AG10803 (cell line): ENCODE measurements at places on chromosomes 7 and 10.
A peak's percentile ranks its signal among the peaks of the same experiment; 100 is the strongest.

DNA sequence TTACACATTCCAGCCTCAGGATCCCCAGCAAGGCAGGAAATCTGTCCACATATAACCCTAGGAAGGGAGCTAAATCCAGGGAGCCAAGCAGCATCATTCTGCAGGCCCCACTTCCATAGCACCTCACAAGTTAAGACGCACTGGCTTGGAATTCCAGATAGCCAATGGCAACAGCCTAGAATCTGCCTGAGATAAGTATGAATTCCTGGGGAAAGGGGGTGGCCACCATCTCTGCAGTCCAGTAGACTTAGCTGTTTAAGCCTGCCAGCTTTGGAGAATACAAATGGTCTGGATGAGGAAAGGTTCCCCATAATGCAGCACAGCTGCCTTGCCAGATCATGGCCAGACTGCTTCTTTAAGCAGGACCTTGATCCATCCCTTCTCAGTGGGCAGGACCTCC is 179.4 kb upstream of the PRSS1 start:
- DNase-seq = no peak

DNA sequence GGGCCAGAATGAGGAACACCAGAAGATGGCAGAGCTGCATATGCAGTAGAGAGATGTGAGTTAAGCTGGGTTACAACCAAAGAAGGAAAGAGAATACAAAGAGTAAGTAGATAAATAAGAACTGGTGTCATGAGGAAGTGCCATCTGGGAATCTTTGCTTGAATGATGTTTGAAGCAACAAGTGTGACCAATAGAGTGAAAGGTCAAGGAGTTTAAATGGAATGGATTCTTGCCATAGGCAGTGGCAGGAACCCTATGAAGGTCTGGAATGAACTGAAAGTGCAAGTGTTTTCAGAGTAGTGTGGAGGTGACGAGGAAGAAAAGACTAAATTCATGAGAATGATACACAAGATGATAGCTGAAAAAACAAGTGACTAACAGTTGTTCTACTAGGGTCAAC is 21.6 kb downstream of the MEST start:
- no peak for DNase-seq

- no peak for DNase-seq
These were observed 82.3 kb upstream of the ARID5B start for GRCh38 chr10:61819208-61819607.

GRCh38 chr10:31804352-31804810 is 124.2 kb downstream of the ARHGAP12 start:
- peak; percentile 87 for DNase-seq

DNA sequence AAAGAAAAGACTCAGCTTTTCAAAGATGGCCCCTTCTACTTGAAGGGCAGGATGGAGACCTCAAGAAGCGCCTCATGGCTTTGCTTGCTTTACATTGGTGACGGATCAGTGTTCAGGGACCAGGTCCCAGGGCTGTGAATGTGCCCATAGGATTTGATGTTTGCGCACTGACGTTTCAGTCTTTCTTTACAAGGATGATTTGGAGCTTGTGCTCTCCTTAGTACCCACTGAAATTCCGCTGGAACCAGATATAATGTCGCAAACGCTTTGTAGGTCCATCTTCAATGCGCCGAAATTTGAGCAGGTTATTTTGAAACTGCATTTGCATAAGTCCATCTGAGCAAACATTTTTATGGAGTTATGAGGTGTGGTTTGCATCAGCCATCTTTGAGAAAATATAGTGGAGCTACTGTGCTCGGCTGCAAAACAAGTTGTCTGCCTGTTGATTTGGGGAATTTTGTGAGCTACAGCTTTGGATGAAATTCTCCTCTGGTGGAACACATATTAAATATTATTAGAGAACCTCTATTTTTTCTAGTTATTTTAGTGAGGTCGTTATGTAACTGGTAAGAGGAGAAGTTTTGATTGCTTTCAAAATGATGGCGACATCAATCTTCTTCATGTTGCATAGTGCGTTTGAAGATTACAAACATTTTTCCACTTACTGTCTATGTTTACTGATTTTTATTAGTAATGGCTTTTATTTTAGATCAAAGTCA is 2.4 kb downstream of the RBM20 start:
- no peak for DNase-seq

GRCh38 chr7:28811701-28812430 is 146.3 kb downstream of the TRIL start:
- DNase-seq = peak; percentile 24

DNA sequence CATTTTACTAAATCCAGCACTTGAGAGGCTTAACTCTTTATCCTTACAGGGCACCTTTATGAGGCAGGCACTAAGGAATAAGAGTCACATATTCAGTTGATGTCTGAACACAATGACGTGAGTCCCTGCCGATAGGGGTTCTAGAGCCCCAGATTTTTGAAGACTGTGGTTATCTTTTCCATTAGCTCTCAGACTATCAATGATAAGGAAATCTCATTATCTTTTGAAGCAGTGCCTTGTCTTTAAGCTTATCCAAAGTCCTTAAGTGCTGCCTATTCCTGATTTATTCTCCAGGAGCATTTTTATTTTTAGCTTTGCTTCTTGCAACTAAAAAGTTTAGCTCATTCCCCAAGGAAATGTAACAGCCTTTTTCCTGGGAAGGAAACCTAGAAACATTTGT is 444.1 kb upstream of the LRRN3 start:
- DNase-seq = no peak

DNA sequence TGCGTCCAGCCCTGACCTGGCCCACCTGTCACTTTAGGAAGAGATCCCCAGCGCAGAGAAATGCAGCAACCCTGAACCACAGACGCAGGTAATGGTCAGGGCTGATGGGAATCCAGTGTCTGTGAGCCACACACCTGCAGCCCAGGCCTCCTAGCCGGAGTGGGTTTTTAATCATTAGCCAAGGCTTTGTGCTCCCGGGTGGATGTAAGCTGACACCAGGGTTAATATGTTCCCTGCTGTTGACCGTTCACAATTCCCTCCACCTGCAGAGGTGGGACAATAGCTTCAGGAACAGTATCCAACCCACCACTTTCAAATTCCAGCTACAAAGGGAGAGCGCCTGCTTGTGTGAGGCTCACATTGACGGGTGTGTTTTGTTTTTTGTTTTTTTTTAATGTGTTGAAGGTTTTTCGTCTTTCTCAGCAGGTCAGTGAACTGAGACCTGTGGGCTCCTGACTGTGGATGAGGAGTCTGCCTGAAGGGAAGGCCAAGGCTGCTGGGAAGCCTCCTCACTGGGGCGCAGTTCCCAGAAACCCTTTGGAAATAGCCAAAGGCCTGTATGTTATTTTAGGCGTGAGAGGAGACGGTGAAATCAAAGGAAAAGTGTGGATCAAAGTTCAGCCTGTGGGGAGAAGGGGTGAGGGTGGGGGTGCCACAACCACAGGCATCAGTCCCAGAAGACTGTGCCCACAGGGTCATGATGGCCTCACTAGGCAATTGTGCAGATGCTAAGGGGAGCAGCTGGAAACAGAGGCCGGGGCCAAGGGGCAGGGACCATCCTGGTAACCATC is 111.1 kb downstream of the TNS3 start:
- no peak for DNase-seq

- peak; percentile 87 for DNase-seq
These were observed 182.7 kb upstream of the LYZL2 start for GRCh38 chr10:30812018-30812851.

DNA sequence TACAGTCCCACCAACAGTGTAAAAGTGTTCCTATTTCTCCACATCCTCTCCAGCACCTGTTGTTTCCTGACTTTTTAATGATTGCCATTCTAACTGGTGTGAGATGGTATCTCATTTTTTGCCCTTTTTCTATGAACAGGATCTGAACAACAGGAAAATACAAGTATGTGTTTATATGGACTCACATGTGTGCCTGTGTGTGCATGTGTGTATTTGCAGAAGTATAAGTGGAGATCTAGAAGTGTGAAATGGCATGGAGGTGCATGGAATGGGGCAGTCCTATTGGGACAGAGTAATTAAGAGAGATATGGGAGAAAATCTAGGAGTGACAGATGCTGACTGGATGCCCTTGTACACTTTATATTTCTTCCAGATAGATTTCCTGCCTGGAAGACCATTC is 111.6 kb upstream of the PCGF5 start:
- DNase-seq = no peak

- DNase-seq = peak; percentile 70
These were observed 32.2 kb upstream of the ZFAND2A start for GRCh38 chr7:1192171-1192676.

- DNase-seq = no peak
These were observed 13.5 kb downstream of the CCL26 start for GRCh38 chr7:75758491-75758890.

- no peak for DNase-seq
These were observed 61.4 kb downstream of the CREB5 start for GRCh38 chr7:28473571-28474281.

DNA sequence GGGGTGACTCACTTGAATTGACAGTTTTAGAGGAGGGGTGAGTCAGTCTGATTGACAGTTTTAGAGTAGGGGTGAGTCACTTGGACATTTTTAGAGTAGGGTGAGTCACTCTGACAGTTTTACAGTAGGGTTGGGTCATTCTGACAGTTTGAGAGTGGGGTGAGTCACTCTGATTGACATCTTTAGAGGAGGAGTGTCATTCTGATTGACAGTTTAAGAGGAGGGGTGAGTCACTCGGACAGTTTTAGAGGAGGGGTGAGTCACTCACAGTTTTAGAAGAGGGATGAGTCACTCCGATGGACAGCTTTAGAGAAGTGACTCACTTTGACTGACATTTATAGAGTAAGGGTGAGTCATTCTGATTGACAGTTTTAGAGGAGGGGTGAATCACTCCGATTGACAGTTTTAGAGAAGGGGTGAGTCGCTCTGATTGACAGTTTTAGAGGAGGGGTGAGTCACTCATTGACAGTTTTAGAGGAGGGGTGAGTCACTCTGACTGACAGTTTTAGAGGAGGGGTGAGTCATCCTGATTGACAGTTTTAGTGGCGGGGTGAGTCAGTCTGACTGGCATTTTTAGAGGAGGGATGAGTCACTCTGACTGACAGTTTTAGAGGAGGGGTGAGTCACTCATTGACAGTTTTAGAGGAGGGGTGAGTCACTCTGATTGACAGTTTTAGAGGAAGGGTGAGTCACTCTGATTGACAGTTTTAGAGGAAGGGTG is 595.9 kb downstream of the DNAJB6 start:
- DNase-seq = no peak

DNA sequence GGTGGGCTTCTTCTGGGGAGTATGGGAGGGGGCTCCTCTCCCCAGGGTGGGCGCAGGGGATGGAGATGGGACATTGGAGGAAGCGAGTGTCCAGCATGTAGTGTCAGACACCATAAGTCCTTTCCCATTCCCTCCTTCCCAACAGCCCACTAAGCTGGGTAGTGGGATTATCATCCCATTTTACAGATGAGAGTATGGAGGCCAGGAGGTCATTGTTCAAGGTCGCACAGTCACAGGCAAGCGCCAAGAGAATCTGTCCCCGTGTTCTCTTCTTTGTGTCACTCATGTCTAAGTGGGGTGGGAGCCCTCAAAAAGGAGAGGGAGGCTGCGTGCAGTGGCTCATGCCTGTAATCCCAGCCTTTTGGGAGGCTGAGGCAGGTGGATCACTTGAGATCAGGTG is 64.8 kb downstream of the CLIP2 start:
- no peak for DNase-seq

- no peak for DNase-seq
These were observed 136.6 kb downstream of the CHN2 start for GRCh38 chr7:29331163-29331562.

DNA sequence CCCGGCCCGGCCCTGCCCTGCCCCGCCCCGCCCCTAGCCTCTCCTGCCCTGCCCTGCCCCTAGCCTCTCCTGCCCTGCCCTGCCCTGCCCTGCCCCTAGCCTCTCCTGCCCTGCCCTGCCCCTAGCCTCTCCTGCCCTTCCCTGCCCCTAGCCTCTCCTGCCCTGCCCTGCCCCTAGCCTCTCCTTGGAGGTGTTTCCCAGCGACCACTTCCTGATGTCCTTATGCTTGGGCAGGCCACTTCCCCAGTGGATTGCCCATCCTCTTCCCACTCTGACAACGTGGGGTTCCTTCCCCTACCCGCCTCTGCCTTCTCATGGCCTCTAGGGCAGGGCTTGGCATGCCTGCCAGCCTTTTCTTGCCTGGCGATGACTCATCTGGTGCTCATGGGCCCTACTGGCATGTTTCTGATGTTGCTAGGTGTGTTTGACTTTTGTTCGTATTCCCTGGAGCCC is 21.2 kb downstream of the PRXL2A start:
- DNase-seq = no peak

DNA sequence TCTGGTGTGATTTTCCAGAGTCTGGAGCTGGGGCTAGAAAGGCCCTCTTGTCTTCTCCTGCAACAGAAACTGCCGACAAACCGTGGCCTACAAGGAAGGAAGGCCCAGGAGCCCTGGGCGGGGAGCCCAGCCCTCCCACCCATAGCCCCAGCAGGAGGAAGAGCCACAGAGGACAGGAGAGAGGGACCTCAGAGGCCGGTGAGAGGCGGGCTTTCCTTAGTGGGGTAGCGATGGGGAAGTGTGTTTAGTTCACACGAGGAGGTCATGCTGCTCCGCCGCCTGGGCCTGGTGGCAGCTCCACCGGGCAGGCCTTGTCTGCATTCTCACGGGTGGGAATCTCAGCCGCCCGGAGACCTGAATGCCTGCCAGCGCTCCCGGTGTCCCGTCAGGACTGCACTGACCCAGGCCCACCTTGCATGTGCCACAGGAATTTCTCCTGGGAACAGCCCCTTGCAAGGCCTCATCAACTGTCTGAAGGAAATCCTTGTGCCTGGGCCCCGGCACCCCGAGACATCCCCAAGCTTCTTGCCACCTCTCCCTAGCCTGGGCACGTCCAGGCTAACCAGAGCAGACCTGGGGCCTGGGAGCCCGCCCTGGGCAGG is 50.9 kb downstream of the ZNF467 start:
- no peak for DNase-seq

GRCh38 chr10:108375691-108376090 is 1211.2 kb upstream of the SORCS1 start:
- peak; percentile 71 for DNase-seq

- no peak for DNase-seq
These were observed 181.4 kb downstream of the SUGCT start for GRCh38 chr7:40316176-40316575.

DNA sequence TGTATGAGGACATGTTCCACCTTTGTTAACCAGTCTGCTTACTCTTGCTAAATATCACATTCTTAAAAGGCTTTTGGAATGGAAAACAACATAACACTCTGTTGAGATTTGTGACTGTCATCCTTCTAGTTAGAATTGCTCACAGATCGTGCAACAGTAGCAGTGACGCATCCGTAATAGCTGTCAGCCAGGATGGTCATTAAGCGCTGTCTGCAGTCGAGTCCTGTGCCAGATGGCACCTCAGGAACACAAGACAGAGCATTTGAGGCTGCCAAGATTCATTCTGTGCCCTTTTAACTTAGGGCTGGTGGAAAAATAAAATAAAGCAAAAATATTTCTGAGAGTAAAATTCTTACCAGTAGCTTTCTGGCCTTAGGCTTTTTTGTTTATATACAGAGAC is 348.6 kb downstream of the ANKRD7 start:
- DNase-seq = no peak
